ENCODE measurements at places on chromosomes 5 and 9. TPM values are rescaled to one million over a fixed set of nuclear protein-coding genes. Genes with fewer than 3 reads are reported as not detected.
A peak's percentile ranks its signal among the peaks of the same experiment; 100 is the strongest.

The PPP1R2B gene
- 0.39 TPM for total RNA-seq

DNA sequence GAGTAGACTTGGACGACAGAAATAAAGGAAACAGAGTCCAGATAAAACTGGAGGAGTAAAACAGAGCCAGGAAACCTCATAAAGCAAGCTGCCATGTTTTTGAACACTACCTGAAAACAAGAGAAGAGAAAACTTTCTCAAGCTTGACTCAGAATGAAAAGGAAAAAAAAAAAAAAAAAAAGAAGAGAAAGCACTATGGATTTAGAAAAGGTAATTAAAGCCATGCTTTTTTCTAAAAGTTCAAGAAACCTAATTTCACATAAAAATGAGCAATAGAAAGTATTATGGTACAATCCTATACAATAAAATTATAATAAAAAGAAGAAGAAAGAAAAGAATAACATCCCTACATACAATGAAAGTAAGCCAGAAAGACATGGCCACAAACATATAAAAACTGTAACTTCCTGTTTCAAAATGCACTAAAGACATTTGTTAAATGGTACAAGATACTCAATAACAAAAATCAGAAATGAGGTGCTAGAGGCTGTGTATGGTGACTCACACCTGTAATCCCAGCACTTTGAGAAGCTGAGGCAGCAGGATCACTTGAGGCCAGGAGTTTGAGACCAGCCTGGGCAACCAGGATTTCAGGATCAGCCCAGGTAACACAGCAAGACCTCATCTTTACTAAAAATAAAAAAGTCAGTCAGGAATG lies 129.5 kb downstream of the SIL1 start:
- DNase-seq = no peak

The TNFSF15 gene
- total RNA-seq = 1.5 TPM

The IL12B gene
- not detected for total RNA-seq

The GLDC gene
- 1.4 TPM for total RNA-seq

- peak; percentile 22 for DNase-seq
Observed at GRCh38 chr5:53041071-53041692, 52.0 kb downstream of the ITGA2 start.

The MSX2 gene
- not detected for total RNA-seq

GRCh38 chr9:108784998-108785397 lies 70.8 kb downstream of the ACTL7B start:
- no peak for DNase-seq

The MGAT1 gene
- 106 TPM for total RNA-seq

- no peak for DNase-seq
Observed at GRCh38 chr9:3492214-3492613, 33.6 kb downstream of the RFX3 start.

The TTC1 gene
- total RNA-seq = 69.1 TPM

DNA sequence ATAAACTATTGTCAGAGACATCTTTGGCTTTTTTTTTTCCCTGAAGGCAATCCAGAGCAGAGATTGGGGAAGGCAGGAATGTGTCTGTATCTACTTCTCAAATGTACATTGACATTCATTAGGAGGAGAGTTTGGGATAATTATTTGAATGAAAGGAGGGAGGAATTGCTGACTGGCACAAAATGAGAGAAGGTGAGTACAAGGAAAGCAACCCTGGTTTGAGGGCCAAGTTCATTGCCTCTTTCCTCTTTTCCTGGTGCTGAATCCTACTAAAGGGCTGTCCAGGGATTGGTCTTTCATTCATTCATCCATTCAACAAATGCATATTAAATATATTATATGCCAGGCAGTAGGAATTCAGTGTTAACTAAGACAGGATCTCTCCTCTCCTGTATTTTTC lies 18.8 kb upstream of the ANKHD1 start:
- no peak for DNase-seq

DNA sequence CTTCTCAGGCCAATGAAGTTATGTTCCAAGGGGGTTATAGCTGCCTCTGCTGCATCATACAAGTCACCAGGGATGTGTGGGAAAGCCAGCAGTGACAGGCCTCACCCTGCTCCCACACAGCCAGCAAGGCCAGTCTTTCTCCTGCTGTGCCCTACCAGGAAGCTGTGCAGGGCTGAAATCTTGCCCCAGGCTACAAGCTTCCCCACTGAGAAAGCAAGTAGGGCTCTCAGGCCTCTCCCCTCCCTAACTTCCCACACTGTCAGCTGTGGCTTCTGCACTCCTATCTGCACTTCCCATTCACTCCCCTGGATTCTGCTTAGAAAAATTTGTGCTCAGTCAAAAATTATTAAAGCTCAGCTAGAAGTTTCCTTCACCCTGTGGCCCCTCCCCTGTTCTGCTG lies 611.2 kb upstream of the ZNF608 start:
- DNase-seq = no peak

The EFNA5 gene
- total RNA-seq = not detected

The BAAT gene
- 0.08 TPM for total RNA-seq

DNA sequence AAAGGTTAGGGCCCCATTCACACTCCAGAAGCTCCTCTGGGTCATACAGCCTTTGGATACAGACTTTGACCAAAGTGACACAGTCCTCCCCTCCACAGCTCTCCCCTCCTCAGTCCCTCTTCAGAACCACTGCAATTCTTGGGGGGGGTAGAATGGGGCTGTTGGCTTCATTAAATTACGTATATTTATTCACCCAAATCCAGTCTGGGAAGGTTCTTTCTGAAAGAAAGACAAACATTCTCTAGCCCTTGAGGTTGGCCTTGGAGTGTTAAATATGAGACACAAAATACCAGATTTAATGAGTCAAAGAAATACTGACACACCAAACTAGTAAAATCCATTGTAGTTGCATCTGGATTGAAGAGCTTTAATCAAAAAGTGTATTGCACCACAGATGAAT lies 16.1 kb downstream of the ARPC5L start:
- no peak for DNase-seq

DNA sequence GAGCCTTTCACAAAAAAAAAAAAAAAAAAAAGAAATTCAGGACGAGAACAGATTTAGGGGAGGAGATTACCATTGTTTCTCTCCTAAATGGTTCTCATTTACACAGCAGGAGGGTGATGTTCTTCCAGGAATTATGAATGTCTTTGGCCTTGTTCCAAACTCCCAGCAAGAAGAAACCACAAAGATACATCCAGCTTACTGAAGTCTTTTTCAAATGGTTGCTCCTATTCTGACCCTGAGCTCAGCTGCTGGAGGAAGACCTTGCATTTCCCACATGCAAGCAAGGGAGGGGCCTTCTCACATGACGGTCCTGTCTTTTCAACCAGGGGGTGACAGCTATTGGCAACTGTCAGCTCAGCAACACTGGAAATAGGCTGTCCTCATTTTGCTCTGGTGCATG lies 203.0 kb upstream of the VLDLR start:
- no peak for DNase-seq

The NEURL1B gene
- 0.12 TPM for total RNA-seq

The NR2F1-AS1 gene
- total RNA-seq = not detected

GRCh38 chr9:87359958-87360601 lies 137.6 kb upstream of the DAPK1 start:
- no peak for DNase-seq

The IL13 gene
- 308 TPM for total RNA-seq

The ADAMTS13 gene
- 1.2 TPM for total RNA-seq

The IFNA2 gene
- total RNA-seq = not detected

DNA sequence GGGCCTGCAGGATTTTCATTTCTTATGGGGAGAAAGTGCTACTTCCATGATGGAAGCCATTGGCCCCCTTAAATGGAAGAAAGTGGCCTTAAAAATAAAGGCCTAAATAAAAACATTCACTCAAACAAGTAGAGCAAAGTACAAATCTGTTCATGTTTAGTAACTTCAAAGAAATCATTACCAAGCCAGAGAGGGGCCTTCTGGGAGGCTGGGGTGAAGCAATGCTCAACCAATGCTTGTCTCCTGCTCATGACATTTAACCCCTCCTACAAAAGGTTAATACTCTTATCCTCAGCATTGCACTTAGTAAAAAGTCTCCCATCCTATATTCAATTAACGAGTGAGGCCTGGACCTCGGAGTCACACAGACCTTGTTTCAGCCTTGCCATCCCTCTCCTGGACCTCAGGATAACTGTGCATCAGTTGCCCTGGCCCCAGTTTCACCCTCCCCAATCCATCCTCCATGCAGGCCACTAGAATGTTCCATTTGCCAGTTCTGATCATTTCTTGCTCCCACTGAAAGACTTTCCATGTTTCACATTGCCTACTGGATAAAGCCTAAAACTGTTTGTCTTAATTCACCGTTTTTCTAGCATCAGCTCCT lies 36.9 kb upstream of the ALDH1B1 start:
- no peak for DNase-seq

DNA sequence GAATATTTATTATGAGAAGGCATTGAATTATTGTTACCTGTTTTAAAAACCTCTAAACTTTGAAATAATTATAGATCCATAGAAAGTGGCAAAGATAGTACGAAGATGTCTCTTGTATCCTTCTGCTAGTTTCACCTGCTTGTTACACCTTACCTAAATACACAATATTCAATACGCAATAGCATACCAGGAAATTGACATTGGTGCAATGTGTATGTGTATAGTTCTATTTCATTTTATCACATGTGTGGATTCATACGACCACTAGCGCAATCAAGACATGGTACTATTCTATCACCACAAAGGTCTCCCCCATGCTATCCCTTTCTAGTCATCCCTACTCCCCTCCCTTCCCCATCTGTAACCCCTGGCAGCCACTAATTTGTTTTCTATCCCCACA lies 8.5 kb upstream of the OR2S2 start:
- no peak for DNase-seq

The PRDM9 gene
- not detected for total RNA-seq

The MARCOL gene
- not detected for total RNA-seq

The TRIM36 gene
- not detected for total RNA-seq

The SARDH gene
- total RNA-seq = 0.60 TPM

- no peak for DNase-seq
Observed at GRCh38 chr9:114046875-114047274, 31.2 kb downstream of the AMBP start.

The DIPK1B gene
- total RNA-seq = 0.47 TPM

DNA sequence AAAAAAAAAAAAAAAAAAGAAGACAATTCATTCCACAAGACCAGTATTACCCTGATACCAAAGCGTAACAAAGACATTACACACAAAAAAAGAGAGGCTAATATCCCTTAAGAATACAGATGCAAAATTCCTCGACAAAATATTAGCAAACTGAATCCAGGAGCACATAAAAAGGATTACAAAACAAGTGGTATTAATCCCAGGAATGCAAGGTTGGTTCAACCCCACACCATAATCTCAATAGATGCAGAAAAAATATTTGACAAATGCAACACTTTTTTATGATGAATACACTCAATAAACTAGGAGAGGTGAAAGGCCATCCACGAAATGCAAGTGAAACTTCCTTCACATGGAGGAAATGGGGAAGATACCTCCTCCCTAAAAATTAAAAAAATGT lies 80.1 kb upstream of the TLR4 start:
- DNase-seq = no peak

- no peak for DNase-seq
Observed at GRCh38 chr9:132210472-132211145, 48.8 kb downstream of the NTNG2 start.

DNA sequence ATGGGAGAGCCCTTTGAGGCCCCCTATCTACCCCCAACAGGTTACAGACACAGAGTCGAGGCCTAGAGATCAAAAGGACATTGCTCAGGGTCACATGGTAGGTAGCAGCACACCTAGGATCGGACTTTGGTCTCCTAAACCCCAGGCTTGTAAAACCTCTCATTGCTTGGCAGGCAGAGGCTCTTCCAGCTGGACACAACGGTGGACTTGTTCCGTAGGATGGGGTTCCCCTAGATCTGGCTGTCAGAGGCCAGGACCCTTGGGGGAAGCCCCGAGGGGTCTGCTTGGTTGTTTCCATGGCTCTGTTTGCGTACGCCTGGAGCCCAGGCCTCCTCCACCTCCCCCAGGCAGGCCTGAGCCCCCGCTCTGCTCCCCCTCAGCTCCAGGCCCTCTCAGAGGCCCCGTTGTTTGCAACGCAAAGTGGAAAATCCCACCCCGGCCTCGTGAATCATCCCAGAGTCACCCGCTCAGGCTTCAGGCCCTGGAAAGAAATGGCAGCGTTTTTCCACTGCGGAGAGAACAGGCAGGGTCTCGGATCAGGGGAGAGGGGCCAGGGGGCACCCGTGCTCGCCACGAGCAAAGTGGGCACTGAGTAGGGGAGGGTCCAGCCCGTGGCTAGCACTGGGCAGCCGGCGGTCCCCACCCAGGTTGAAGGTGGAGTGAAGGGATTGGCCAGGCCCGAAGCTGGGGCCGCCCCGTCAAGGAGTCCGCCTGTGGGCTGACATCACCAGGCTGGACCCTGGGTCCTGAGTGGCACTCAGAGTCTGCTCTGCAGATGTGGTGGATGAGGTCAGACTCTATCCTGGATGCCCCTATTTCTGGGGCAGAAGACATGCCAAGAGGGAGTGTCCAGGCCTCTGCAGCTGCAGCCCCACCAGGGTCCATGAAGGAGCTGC lies 19.8 kb downstream of the COL27A1 start:
- DNase-seq = no peak

- no peak for DNase-seq
Observed at GRCh38 chr9:96509848-96510247, 59.9 kb downstream of the HABP4 start.
